LHCN-M2 (cell line): ENCODE measurements at places on chromosomes 16 and 17.

DNA sequence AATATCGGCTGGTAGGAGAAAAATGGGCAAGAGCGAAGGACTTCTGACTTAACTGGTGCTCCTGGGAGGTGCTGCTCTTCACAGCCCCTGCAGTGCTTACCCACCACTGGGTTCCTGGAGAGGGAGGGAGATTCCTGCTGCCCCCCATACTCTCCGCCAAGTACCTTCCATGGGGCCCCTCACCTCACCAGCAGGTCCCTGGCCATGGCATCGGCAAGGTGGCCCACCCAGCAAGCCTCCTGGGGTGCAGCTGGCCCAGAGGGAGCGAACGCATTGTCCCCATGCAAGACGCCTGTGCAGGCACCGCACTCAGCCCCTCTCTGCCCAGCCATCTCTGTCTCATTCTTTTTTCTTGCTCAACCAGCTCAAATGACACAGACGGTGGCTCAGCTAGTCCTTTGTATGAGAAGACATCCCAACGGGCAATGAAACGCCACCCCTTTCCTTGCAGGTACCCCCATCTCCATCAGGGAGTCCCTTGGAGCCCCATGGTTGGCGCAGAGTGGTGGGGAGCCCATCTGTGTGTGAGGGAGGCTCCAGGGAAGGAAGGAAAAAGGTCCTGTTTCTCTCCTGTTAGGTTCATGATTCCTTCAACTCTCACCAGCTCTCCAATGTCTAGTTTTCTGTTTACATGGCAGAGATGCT is 9.6 kb upstream of the ALDH3A1 start:
- DNase-seq, result no peak

GRCh38 chr16:31920373-31920772 is 46.8 kb downstream of the ZNF267 start:
- DNase-seq, result no peak

DNA sequence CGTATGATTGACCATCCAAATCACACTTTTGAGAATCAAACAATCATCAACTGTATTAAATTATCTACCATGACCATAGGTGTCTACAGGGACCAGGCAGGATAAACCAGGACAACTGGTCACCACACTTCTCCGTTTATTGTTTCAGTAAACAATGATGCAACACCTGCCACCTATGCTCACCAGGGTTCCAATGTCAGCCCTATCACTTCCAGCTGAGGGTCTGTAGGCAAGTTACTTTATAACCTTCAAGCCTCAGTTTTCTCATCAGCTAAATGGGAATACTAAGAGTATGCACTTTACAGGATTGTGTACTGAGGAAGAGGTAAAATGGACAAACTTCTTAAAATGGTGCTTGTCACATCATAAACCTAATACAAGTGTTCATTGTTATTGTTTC is 14.9 kb downstream of the TMEM114 start:
- DNase-seq, result no peak

DNA sequence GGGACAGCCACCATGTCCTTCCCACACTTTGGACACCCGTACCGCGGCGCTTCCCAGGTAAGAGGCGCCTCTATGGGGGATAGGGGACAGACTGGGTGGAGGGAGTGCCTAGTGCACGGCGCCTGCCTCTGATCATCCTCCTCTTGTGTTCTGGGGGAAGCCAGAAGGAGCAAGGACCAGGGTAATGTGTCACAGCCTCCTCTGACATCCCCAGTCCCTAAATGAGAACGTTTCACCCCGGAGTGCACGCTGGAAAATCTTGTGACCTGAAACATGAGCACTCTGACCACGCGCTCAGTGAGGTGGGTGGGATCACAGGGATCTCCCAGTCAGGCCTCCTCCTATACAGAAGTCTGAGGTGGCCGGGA is 1.1 kb downstream of the IRX6 start:
- DNase-seq, result no peak

DNA sequence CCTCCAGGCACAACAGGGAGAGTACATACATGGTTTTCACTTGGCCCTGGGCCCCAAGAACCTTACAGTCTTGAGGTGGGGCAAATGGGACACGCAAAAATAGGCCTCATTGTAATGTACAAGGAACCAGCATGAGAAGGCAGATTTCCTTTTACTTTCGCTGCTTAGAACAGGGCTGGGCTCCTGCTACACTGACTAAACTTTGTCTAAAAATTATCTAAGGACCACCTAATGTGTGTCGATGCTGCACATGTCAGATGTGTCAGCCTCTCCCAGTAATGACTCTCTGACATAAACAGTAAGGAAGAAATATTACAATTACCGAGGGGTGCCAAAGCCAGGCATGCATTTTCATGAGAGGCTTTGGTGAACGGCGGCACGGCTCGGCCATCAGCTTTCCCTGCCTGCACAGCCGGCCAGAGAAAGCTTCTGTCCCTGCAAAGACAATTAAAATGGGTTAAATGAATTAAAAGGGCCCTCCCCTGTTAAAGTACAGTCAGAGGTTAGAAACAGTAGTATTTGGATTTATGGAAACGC is 224.2 kb upstream of the IRX3 start:
- no peak for DNase-seq

- no peak for DNase-seq
Measured at GRCh38 chr17:66507982-66508760, 205.8 kb downstream of the PRKCA start.

DNA sequence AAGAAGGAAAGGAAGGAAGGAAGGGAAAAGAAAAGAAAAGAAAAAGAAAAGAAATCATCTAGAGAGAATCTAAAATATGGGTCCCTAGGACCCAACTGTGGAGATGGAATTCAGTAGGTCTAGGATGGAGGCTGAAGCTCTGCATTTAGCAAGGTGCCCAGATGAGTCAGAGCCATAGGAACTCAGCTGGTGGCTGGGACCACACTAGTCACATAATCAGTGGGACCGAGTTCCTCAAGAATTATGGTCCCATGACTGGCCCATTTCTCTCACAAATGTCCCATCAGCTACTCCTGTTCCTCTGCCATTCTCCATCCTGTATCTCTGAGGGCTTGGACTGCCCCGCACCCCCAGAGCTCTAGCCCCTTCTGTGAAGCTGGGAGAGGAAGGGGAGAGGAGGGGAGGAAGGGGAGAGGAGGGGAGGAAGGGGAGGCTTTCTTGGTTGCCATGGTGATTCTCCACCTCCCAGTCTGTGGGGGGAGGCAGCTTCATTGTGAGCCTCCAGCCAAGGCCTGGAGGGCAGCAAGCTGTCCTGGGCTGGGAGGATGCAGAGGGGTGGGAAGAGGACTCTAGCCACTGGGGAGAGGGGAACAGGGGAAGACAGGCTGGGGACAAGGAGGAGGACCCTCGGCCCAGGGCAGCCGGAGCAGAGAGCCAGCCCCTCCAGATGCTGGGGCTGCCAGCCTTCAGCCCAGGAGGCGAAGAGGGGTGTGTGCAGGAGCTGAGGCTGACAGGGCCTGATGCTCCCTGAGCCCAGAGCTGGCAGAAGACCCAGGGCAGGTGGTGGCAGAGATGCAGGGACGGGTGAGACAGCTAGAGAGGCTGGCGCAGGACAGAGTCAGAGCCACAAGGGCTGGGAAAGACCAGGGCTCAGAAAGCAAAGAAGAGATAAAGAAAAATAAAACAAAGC is 37.8 kb upstream of the LHX1 start:
- DNase-seq, result no peak

DNA sequence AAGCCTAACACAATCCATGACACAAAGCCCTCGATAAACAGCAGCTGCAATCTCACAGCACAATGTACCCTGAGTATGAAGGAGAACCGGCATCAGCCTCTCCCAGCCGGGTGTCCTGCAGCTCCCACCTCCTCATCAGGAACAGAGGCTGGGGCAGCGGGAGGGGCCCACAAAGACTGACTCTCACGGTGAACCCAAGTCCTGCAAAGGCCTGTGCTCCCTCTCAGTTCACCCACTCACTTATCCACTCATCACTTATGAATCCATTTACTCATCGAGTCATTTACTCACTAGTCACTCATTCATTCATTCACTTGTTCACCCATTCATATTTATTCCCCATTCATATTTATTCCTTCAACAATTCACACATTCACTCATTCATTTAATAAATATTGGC is 11.6 kb downstream of the ZNF423 start:
- no peak for DNase-seq

GRCh38 chr17:34902831-34903547 is 58.3 kb downstream of the CCT6B start:
- no peak for DNase-seq

GRCh38 chr16:50282010-50282538 is 15.7 kb downstream of the ADCY7 start:
- DNase-seq, result peak; percentile 46

DNA sequence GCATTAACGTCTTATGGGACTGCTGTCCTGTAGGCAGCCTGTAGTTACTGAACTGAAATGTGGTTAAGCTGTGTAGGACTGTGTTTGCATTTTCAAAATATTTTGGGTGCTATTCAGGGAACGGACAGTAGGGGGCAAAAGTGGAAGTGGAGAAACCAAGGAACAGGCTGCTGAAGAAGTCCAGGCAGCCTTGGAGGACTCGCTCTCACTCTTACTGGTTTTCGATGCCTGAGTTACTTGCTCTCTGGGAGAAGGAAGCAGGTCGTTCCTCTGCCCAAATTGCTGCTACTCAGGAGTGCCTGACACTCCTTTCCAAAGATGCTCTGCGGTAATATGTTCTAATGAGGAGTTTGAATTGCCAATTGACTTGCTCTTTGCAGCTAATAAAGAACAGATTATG is 64.5 kb upstream of the RBFOX1 start:
- DNase-seq, result peak; percentile 42

- DNase-seq, result no peak
Measured at GRCh38 chr16:11134722-11135463, 121.1 kb downstream of the SOCS1 start.

DNA sequence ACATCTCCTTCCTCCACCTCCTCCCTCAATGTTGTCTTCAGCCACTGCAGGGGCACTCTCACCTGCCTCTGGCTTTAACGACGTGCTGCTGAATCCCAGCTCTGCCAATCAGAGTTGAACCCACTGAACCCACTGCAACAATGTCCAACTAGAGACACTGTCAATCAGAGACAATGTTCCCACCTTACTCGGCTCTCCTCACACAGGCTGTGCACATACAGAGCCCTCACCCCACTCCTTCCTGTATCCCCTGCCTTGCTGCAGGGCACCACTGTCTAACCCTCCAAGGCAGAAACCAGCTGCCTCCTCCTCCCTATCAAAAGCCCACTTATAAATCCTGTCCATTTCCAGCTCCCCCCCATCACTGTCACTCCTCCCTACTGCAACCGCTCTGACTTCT is 58.7 kb downstream of the ANKRD11 start:
- no peak for DNase-seq

DNA sequence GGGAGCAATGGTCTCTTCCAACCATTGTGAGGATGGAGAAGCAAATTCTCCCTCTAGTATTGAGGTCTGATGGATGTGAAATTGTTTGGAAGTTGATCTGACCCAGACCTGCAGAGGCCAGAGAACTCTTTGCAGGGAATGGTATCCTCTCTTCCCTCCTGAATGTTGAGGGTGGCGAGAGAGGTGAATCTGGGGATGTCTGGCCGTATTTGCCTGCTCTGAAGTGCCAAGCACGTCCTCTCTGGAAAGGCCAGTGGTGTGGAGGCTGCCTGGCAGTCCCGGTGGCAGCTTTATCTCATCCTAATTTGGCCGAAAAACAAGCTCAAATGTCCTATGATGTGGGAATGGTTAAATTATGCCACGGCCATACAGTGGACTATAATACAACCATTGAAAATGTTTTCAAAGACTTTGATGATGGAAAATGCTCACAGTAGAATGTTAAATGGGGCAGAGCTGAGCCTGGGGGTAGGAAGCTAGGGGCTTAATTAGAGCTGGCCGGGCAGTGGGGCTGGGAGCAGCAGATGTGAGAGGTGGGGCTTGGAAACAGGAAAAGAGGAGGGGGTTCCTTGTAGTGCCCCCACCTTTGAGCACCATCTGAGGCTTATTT is 30.8 kb downstream of the WSCD1 start:
- no peak for DNase-seq

- DNase-seq, result no peak
Measured at GRCh38 chr17:16987066-16987829, 15.3 kb upstream of the TNFRSF13B start.

DNA sequence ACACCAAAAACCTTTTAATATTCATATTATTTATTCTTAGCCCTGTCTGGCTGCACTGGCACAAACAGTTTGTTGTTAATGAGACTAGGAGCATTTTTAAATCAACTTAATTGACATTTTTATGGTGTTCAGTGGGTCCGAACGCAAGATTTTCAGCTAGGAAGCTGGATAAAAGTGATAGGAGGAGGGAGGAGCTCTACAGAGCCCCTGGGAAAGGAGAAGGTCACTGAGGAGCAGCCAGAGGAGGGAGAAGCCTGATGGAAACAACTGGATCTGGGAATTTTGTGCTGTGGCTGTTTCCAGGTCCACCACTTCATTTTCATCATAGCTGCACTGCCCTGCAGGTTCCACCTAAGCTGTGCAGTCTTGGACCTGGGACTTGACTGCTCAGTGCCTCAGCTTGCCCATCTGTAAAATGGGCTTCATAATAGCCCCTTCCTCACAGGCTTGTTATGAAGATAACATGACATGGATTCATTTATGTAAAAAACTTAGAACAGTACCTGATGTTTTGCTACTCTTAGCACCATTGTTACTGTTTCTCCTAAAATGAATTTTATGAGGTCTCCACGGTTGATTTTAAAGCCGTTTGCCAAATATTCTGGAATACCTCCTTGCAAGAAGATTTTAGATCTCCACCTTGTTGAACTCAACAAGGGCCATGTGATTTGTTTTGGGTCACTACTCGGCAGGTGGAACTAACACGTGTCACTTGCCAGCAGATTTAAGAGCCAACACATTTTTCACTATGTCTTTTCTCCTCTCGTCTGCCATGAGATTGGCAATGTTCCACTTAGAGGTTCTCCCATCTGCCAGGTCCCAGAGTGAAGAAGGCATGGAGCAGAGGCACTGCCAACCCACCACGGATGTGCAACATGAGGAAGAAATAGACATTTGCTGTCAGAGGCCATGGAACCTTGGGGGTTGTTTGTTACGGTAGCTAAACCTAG is 18.7 kb upstream of the GRIN2A start:
- no peak for DNase-seq

DNA sequence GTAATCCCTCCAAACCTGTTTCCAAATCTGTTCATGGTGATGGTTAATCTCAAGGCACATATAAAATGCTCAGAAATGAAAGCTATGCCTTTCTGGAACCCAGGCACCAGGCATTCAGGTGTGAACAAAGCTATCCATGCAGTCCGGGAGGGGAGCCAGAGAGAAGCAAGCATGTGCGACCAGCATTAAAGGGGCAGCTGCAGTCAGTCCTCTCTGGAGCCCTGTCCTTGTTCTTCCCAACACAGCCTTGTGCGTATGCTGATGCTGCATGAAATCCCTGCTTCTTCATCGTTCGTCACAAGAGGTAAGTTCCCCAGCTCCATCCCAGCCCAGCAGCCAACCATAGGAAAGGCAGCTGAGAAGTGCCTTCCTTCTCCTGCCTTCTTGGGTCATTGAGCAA is 148.7 kb downstream of the GRIN2A start:
- DNase-seq, result no peak
